Fibroblast of lung (primary cell): ENCODE measurements at places on chromosomes 7 and 10.
A peak's percentile ranks its signal among the peaks of the same experiment; 100 is the strongest.

DNA sequence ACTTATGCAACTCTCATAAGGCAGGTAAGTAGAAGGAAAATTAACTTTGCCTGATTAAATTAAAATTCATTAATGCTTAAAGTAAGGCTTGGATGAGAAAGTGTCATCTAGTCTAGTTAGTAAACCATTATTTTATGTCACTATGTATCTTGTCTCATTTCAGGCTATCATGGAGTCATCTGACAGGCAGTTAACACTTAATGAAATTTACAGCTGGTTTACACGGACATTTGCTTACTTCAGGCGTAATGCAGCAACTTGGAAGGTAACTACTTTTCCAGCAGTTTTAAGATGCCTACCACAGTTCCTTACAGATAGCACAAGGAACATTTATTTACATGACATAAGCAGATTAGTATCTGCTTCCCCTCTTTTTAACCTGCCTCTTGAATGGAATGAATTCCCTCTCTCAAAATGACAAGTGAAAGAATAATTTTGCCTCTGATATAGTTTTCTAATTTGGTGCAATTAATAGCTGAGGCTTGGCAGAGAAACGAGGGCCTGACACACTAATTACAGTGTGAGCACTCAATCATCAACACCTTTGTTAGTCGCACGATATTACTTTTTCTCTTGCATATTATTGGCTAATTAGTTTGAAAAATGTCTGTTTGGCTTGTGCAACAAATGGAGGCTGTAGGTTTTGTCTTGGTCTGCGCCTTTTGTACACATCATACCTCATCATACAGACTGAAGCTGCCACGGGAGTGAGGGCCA is 245.0 kb downstream of the FOXP2 start:
- no peak for DNase-seq

GRCh38 chr7:157855452-157856213 is 518.8 kb downstream of the DNAJB6 start:
- no peak for DNase-seq

GRCh38 chr7:27210441-27211083 is 10.7 kb upstream of the HOXA13 start:
- DNase-seq = peak; percentile 41

- no peak for DNase-seq
These were observed 335.6 kb downstream of the ADK start for GRCh38 chr10:74486659-74487058.

GRCh38 chr7:143322760-143323633 is 7.1 kb downstream of the CLCN1 start:
- DNase-seq = peak; percentile 44

- DNase-seq = peak; percentile 46
These were observed 73.7 kb upstream of the CAMK2B start for GRCh38 chr7:44398953-44399574.

DNA sequence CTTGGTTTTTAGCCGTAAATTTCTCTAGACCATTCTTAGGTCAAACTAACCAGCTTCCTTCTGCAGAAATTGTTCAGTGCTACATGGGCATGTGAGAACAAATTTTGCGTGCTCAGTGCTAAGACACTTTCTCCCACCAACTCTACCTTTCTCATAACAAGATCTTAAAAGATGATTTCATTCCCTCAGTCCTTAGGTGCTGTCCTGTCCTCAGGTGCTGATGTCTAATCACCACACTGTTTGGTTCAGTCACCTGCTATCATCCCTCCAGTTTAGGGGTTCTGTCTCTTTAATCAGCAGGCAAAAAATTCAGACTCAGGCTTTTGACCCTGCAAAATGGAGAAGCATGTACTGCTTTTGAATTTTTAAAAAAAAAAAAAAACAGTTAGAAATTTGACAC is 227.5 kb upstream of the YAE1 start:
- DNase-seq = no peak

- peak; percentile 62 for DNase-seq
These were observed 52.7 kb downstream of the DENND11 start for GRCh38 chr7:141649137-141649864.

GRCh38 chr10:112052166-112052565 is 131.4 kb downstream of the GPAM start:
- no peak for DNase-seq

DNA sequence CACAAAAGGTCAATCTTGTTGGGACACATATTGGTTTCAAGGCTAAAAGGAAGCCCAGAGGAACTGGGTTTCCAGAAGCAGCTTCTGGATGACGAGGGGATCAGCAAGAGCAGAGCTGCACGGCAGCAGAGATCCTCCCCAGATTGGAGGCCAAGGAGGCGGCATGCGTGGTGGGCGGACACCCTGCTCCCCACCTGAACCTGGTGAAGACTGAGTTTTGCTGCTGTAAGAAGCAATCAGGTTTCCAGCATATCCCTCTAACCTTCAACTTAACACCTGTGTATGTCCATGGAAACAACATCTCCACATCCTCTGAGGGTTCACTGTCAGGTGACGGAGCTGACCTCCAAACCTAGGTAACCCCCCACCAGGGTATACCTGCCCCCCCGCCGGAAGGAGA is 35.1 kb downstream of the SLIT1 start:
- DNase-seq = no peak

GRCh38 chr10:71767420-71768035 is 5.8 kb downstream of the VSIR start:
- peak; percentile 42 for DNase-seq

DNA sequence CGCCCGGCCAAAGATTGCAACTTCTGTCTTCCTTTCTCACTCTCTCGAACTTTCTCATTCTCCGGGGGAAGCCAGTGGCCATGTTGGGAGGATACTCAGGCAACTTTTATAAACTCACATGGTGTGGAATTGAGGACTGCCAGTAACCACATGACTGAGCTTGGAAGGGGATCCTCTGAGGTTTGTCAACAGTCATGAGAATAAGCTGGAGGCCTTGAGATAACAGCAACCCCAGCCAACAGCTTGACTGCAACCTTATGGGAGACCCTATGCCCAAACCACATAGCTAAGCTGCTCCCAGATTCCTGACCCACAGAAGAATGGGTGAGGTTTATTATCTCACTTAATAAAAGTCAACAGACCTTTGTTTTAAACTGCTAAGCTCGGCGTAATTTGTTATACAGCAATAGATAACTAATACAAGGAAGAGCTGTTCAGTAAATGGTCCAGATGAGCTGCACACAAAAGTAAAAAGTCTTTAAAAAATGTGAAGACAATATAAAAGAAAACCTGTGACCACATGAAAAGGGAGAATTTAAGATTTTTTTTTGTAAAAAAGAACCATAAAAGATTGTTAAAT is 9.6 kb downstream of the SYPL1 start:
- DNase-seq = peak; percentile 18

DNA sequence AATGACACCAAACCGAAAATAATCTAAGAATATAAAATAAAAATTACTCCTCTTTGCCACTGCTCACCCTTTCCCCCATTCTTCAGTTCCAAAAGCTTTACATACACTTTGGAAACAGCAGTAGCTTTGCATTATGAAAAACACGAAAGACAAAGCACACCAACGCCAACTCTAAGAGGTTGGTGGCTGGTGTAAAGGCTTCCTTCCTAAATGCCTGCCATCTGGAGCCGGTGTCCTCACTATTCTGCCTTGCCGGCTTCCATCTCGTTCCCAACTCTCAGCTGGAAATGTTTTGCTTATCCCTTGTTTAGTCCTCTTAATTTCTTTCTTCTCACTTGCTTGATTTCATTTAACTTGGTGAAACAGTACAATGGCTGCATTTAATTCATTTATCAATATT is 281.1 kb upstream of the LRRN3 start:
- no peak for DNase-seq
